ENCODE measurements at places on chromosomes 4 and X.

GRCh38 chr4:182062458-182062857 is 180.7 kb upstream of the TENM3 start:
- no peak for DNase-seq

GRCh38 chr4:1723131-1723801 is 1.9 kb downstream of the TACC3 start:
- no peak for DNase-seq

DNA sequence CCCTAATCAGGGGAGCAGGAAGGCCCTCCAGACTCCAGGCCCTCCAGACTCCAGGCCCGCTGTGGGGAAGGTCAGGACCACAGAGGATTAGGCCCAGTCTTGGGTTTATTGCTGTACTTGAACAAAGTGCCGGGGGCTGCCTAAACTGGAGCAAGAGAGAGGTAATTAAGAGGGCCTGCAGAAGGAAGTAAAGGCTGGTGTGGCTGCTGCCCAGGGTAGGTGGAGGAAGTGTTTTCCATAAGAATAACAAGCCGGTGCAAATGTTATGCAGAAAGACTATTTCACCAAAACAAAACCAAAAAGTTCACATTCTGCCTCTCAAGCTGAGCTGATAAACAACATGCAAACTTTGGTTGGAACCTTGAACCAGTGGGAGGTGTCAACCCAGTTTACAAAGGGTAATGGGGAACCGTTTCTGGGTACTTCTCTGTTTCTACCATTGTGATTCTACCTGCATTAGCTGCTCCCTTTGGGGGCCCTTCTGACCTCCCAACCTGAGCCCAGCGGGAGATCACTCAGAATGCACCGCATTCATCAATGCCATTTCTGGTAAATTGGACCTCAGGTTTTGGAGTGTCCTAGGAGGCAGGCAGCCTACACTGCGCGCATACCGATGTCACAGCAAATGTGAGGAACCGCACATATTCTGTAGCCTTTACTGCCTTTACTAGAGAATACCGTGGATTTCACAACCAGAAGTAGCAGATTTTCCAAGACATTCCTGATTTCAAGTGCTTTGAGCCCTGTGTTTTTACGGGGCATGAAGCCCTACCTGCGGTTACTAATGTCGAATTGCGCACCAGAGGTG is 59.7 kb upstream of the BCOR start:
- no peak for DNase-seq

GRCh38 chr4:7861440-7861881 is 78.2 kb downstream of the AFAP1 start:
- no peak for DNase-seq

- DNase-seq, result no peak
These were observed 185.7 kb upstream of the NRK start for GRCh38 chrX:105636667-105637066.

DNA sequence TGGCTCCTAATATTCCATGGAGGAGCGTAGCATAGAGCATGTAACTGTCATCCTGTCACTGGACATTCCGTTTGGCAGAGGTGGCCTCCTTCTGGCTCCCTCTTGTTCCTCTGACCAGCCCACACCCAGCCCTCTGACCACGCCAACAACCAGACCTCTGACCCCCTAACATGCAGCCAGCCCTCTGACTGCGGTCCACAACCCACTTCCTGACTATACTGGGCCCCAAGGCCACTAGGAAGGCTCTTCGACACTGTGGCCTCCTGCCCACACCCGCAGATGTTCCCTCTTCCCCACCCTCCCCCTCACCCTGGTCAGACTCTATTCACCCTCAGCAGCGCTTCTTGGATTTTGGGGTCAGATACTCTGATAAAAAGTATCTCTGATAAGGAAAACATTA is 141.4 kb downstream of the EVC2 start:
- DNase-seq, result no peak

- DNase-seq, result no peak
These were observed 171.5 kb downstream of the CFAP299 start for GRCh38 chr4:80507077-80507476.

DNA sequence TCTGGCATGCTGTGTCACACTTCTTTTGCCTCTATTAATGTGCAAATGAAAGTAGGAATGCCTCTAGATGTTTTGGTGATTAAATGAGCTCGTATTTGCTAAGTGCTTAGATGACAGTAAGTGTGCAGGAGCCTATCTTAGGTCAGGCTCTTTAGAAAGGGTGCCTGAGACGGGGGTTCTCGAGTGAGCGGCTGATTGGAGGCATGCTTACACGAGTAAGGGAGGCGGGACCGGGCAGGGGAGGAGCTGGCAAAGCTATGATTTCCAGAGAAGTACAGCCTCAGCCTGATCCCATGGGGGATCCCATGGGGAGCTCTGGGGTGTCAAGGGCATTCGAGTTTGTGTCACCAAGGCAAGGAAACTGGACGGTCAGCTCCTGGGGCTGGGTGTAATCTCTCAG is 44.8 kb downstream of the CLDN34 start:
- no peak for DNase-seq
